ENCODE measurements at places on chromosomes 12 and 14.

DNA sequence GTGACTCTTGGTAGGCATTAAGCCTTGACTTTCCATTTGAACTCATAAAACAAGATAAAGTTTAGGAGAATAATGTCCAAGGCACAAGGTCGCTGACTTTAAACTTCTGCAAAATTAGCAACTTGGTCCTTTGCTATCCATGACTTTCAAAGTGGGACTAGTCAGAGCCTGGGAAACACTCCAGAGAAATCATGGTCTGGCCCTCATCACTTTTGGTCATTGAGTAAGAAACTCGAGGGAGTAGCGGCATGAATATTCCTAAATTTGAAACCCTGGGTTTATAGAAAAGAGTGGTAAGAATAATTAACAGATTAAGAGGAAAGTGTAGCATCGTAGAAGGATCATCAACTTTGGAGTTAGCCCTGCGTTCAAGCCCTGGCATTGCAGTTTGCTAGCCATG, 16.9 kb upstream of the APPL2 start:
- DNase-seq = no peak

- DNase-seq = no peak
Measured at GRCh38 chr14:102280376-102280962, 24.5 kb downstream of the MOK start.

- no peak for DNase-seq
Measured at GRCh38 chr12:124929649-124930419, 15.4 kb upstream of the UBC start.

- DNase-seq = no peak
Measured at GRCh38 chr12:9754099-9754927, 6.4 kb downstream of the CD69 start.

DNA sequence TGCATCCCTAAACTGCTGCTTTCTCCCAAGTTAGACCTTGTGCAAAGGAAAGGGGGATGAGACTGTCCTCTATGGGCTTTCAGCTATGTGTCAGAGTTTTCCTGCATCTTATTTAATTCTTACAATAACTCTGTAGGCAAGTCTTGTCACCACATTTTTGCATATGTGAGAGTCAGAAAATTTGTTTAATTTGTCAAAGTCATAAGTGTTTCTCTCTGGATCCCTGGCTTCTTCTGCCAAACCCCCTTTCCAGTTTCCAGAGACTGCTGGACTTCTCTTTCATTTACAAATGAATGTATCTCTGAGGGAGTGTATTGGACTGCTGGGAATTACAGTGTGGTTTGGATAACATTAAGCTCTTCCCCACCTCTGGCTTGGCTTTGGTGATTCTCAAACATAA, 877.6 kb upstream of the SEL1L start:
- DNase-seq = no peak

DNA sequence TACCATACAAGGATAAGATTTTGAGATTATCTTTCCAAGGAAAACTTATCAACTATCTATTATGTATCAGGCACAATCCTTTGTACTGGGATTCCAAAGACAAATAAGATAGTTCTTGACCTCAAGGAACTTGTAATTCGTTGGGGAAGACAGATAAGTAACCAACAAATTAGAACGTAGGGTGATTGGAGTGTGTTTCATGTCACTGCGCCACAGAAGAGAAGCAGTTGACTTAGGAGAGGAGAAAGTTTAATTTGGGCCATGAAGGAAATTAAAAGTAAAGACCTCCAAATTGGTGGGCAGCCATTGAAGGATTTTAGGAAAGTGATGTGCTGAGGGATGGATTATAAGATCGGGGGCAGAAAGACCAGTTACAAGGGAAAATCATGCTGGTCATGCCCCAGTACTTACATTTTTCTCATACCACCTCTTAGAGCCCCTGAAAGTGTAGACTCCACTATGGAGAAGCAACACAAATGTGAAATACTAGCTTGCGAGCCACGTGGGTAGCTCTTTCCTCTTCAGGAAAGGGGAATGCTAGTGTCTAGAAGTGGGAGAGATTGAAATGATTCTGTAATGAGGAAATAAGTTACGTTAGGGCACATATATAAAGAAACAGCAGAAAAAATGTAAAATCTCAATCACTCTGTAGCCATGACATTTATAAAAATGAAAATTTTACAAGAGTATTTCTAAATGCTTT, 148.7 kb downstream of the ETV6 start:
- no peak for DNase-seq
